ENCODE measurements at places on chromosomes 1 and 21. TPM values are rescaled to one million over a fixed set of nuclear protein-coding genes. Genes with fewer than 3 reads are reported as not detected.

DNA sequence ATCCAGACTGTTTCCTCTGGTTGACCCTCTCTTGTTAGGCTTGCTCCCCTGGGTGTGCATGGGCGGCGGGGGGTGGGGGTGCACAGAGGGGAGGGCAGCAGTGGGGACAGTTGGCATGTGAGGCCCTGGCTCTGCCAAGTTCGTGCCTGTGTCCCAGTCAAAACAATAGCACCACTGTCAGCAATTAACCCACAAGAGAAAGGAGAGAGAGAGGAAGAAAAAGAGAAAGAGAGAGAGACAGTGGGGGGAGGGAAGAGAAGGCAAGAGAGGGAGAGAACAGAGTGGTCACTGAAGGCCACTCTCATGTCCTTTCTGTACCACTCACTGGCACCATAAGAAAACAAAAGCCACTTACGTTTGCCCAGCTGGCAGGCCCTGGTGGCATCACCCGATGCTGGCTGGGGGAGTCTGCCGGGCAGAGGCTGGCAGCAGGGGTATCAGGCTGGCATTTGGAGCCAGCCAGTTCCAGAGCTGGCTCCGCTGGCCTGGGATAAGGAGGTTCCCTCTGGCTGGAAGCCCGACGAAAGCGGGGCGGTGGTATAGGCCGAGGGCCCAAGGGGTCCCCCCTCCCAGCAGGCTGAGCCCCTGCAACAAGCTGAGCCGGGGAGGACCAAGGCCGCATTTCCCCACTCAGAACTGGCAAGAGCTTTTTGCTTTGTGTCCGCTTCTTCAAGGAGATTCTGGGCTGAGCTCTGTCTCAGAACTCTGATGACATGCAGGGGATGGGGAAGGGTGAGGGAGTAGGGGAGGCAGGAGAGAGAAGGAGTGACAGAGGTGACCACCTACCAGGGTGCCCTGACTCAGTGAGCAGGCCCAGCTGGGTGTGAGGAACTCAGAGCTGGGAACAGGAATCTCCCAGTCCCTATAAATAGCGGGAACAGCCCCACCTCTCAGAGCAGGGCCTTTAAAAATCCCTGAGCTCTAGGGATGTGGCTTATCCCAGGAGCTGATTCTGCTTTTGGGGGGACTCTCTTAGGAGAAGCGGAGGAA, 27.9 kb downstream of the PIK3C2B start:
- DNase-seq, result peak; percentile 55

DNA sequence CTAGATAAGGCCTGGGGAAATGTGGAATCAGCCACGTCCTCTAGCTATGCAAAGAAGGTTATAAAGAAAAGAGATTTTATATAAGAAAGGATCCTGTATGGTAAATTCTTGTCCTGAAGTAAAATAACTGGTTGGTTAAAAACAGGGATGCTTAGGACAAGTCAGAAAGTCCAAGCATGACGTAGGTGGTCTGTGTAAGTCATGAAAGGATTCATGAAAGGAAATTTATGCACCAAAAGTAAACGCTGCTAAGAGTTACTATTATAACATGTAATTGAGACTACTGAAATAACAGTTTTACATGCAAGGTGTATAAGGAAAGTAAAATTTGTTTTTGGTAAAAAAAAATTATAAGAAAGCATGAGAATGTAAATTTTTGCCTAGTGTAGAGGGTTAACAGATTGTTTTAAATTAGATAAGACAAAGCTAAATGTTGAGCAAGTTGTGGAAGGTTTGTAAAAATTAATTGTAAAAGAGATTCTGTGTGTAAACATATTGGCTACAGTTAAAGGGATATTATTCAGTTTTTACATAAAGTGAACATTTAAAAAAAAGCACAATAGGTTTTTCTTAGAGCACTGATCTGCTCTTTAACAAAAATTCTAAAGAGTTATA, 43.9 kb downstream of the PIGK start:
- DNase-seq, result no peak

DNA sequence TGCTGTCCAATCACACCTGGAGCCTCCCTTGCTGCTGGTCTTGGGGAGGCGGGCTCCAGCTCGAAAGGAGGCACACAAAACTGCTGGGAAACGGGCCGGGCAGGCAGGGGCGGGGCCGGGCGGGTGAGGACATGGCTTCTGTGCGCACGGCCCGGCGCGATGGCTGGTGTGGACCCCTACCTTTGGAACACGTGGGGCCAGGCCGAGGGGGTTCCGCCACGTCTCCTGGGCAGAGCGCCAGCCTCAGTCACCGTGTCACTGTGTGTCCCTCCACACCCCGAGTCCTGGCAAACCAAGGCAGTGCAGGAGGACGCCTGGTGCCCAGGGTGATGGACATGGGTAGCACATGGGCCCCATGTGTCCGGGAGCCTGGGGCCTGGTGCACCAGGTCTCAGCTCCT, 42.0 kb upstream of the ADARB1 start:
- no peak for DNase-seq

The RNASEL gene
- 4.9 TPM for total RNA-seq

The SPATA45 gene
- total RNA-seq, result not detected
